Endothelial cell of umbilical vein (primary cell): ENCODE measurements at places on chromosomes 12 and 14. TPM values are rescaled to one million over a fixed set of nuclear protein-coding genes. Genes with fewer than 3 reads are reported as not detected.

DNA sequence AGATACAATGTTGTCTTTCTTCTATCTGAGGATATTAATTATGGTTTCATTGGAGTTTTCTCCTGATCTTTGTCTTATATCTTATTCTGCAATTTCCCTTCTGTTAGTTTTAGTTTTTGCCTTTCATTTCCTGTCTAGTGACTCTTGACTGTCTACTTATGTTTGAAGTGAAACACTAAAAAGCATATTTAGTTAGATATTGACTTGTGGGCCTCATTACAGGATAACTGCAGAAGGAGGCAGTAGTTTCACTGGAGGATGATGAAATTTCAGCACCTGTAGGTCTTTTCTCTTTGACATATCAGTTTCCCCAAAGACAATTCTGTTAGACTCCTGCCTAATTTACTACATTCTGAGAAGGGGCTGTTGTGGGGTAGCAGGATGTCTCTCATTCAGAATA lies 97.5 kb upstream of the NEDD1 start:
- DNase-seq = no peak

KLHL33 gene
- polyA plus RNA-seq = not detected in 2 replicates

DNA sequence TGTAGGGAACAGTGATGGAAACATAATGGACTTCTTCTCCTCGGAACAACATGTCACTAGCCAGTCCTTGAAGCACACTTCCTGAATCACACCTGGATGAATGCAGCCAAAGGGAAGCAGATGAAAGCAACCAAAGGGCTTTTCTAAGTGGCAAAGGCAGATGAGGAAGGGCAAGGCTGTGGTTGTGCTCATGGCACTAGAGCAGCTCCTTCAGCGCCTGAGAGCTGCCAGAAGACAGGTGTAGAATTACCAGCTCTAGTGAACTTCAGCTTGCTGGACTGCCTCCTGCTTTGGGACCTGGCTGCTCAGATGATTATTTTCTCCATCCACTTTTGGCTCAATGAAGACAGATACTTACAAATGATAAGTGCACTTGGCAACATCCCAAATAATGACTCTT lies 1372.1 kb upstream of the SEL1L start:
- DNase-seq = no peak

DNA sequence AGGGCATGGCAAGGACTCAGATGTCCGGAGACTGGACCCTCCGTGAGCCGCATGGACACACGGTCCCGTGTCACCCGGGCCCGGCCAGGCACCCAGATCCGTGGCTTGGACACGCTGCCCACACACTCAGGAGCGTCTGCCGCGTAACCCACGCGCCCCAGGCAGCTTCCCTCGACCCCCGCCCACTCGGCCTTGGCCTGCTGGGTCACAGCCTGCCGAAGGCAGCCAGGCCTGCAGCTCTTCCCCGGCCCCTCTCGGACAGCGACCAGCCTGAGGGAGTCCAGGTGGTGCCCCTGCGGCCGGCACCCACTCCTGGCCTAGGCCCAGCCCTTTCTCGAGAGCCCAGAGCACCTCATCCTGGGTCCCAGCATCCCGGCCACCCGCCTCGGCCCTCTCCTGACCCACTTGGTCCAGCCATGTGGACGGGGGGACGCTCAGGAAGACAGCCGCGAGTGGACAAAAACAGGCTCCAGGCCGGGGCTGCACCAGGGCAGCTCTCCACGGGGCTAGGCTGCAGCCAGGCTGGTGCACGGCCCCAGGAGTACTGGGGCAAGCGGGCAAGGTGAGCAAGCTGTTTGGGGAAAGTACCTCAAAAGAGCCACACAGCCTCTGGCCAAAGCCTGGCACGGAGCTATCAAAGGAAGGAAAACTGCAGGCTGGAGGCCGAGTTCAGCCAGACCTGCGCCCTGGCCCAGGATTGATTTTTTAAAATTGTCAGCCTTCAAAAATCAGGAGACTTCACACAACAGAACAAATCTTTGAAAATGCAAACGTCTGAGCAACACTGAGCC lies 6.5 kb downstream of the AKT1 start:
- no peak for DNase-seq

CLEC1B gene
- not detected in 2 replicates for polyA plus RNA-seq

- peak; percentile 73 for DNase-seq
Measured at GRCh38 chr14:76715511-76716081, 45.7 kb upstream of the VASH1 start.

DNA sequence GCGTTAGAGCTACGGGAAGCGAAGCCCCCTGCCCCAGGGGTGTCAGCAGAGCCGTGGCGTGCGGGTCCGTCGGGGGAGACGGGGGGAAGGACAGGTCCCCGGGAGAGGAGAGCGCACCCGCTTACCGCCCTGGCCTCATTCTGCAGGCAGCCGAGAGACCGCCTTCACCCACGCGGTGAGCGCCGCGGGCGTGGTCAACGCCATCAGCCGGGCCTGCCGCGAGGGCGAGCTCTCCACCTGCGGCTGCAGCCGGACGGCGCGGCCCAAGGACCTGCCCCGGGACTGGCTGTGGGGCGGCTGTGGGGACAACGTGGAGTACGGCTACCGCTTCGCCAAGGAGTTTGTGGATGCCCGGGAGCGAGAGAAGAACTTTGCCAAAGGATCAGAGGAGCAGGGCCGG lies 10.5 kb downstream of the WNT5B start:
- no peak for DNase-seq

- no peak for DNase-seq
Measured at GRCh38 chr12:70830221-70831061, 90.1 kb downstream of the PTPRR start.

CCDC38 gene
- polyA plus RNA-seq = not detected in 2 replicates

- DNase-seq = no peak
Measured at GRCh38 chr12:39620659-39621658, 1.4 kb upstream of the ABCD2 start.

DNA sequence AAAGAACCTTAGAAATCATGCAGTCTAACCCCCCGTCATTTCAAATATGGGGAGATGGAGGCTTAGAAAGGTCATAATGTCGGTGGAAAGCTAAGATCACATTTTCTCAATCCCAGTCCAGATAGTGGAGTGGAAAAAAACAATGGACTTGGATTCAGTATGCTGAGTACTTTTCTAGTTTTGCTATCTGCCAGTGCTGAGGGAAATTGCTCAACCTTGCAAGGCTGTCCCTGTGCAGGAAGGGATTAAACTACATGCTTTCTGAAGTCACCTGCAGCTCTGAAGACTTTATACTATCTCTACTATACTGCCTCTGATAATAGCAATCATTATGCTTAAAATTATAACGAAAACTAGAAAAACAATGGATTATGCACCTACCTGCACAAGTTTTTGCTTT lies 272.8 kb downstream of the LRIG3 start:
- no peak for DNase-seq

GRCh38 chr12:117521346-117521745 lies 159.9 kb upstream of the NOS1 start:
- no peak for DNase-seq

- no peak for DNase-seq
Measured at GRCh38 chr14:39015964-39016577, 87.0 kb downstream of the SEC23A start.

DNA sequence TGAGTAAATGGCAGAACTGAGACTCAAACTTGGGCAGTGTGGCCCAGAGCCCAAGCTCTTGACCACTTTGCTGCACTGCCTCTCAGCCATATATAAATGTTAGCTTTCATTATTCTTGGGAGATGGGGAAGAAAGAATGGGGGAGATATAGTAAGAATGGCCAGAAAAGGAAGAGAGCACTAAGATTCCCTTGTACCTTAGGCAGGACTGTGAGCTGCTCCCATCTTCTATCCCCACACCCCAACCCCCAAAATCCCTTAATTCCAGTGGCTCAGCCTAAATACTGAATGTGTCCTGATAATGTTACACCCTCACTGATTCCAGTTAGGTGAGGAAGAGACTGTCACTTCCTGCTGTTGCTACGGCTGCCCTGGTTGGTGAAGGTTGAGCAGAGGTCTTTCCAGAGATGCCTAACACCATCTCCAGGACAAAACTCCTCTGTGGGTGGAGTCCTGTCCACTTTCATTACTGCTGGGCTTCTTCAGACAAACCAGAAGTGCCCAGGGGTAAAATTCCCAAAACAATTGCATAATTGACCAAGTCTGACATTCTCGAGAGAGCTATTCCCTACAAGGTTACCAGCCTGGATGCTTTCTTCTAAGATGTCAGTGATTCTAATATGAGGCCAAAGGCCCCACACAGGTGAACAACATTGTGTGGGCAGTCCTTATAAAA lies 51.8 kb downstream of the GNG2 start:
- DNase-seq = no peak

EVL gene
- 34.6 and 36.5 TPM in 2 replicates for polyA plus RNA-seq

GPRC5A gene
- 82.9 and 86.4 TPM in 2 replicates for polyA plus RNA-seq

LRRC10 gene
- polyA plus RNA-seq = not detected in 2 replicates

OR6C74 gene
- polyA plus RNA-seq = not detected in 2 replicates

KRT71 gene
- polyA plus RNA-seq = not detected in 2 replicates

DNA sequence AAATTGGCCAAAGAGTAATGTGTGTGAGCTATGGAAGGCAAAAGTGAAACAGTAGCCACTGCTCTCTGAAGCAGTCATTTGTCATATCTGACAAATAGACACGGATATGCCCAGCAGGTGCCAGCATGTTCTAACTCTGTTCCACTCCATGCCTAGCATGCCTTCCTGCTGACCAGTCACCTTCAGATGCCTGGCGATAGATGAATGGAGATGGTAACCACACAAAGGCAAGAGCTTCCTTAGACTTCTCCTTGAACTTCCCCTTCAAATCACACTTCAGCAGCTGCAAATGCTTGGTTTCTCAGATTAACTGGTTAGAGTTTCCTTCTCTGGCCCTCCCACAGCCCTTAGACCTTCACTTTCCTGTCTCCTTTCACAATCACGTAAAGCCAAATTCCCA lies 429.9 kb downstream of the DAD1 start:
- no peak for DNase-seq

- peak; percentile 78 for DNase-seq
Measured at GRCh38 chr12:46921048-46921763, 95.4 kb upstream of the SLC38A4 start.

- no peak for DNase-seq
Measured at GRCh38 chr14:99271221-99271941, 616 bp downstream of the BCL11B start.

RTL1 gene
- polyA plus RNA-seq = not detected in 2 replicates

GRCh38 chr12:52010692-52011601 lies 4.2 kb downstream of the TAMALIN start:
- DNase-seq = no peak

TRHDE gene
- not detected in 2 replicates for polyA plus RNA-seq

- no peak for DNase-seq
Measured at GRCh38 chr12:124842073-124842749, 21.5 kb downstream of the SCARB1 start.
